ENCODE measurements at places on chromosomes 16 and 17. TPM values are rescaled to one million over a fixed set of nuclear protein-coding genes. Genes with fewer than 3 reads are reported as not detected.

C16orf46 gene
- total RNA-seq, result 1.9 TPM

NPIPA5 gene
- 1.3 TPM for total RNA-seq

TPSB2 gene
- total RNA-seq, result 8.9 TPM

SHISA6 gene
- under 0.01 TPM for total RNA-seq

PRDM7 gene
- not detected for total RNA-seq

TLCD2 gene
- 0.54 TPM for total RNA-seq

SLC16A6 gene
- 0.27 TPM for total RNA-seq

BCL6B gene
- total RNA-seq, result 17.8 TPM

DCTN5 gene
- total RNA-seq, result 37.4 TPM

CFAP119 gene
- 9.2 TPM for total RNA-seq

EPX gene
- 0.54 TPM for total RNA-seq

LRRC75A gene
- total RNA-seq, result 11.0 TPM

TEKT3 gene
- not detected for total RNA-seq

HP gene
- total RNA-seq, result 0.81 TPM

LLGL2 gene
- 42.5 TPM for total RNA-seq

SULT1A4 gene
- 3.0 TPM for total RNA-seq

RNF222 gene
- 0.27 TPM for total RNA-seq

CDRT15 gene
- total RNA-seq, result not detected

NPTX1 gene
- total RNA-seq, result under 0.01 TPM

SLC22A31 gene
- not detected for total RNA-seq

SLFN12L gene
- under 0.01 TPM for total RNA-seq

PRRT2 gene
- total RNA-seq, result 0.27 TPM

C1QTNF1 gene
- 0.54 TPM for total RNA-seq

PTX4 gene
- total RNA-seq, result 0.27 TPM

DOC2A gene
- total RNA-seq, result 1.1 TPM

MYH1 gene
- not detected for total RNA-seq

RHOT2 gene
- total RNA-seq, result 44.7 TPM

COG1 gene
- 21.8 TPM for total RNA-seq

SGCA gene
- total RNA-seq, result not detected

PMFBP1 gene
- 1.6 TPM for total RNA-seq

RPRML gene
- 0.27 TPM for total RNA-seq

CD300LF gene
- total RNA-seq, result 25.3 TPM

TM4SF5 gene
- not detected for total RNA-seq

ABCC6 gene
- 1.6 TPM for total RNA-seq

TNP2 gene
- not detected for total RNA-seq

KRTAP4-9 gene
- total RNA-seq, result under 0.01 TPM

GNGT2 gene
- 0.27 TPM for total RNA-seq

GLP2R gene
- not detected for total RNA-seq

EVPLL gene
- not detected for total RNA-seq

RGS11 gene
- 1.3 TPM for total RNA-seq

ADAP2 gene
- total RNA-seq, result 0.54 TPM

MTSS2 gene
- total RNA-seq, result 14.8 TPM

FBXO31 gene
- total RNA-seq, result 21.3 TPM

CBX2 gene
- 44.2 TPM for total RNA-seq

TBC1D3K gene
- total RNA-seq, result not detected

TCF25 gene
- total RNA-seq, result 195 TPM

ABCA9 gene
- under 0.01 TPM for total RNA-seq

CSH1 gene
- not detected for total RNA-seq

KRT27 gene
- total RNA-seq, result not detected

IGSF6 gene
- total RNA-seq, result 0.54 TPM

ZDHHC1 gene
- total RNA-seq, result 6.7 TPM

Data from hematopoietic multipotent progenitor cell (in vitro differentiated cells).